ENCODE measurements at places on chromosomes 3 and 15.

DNA sequence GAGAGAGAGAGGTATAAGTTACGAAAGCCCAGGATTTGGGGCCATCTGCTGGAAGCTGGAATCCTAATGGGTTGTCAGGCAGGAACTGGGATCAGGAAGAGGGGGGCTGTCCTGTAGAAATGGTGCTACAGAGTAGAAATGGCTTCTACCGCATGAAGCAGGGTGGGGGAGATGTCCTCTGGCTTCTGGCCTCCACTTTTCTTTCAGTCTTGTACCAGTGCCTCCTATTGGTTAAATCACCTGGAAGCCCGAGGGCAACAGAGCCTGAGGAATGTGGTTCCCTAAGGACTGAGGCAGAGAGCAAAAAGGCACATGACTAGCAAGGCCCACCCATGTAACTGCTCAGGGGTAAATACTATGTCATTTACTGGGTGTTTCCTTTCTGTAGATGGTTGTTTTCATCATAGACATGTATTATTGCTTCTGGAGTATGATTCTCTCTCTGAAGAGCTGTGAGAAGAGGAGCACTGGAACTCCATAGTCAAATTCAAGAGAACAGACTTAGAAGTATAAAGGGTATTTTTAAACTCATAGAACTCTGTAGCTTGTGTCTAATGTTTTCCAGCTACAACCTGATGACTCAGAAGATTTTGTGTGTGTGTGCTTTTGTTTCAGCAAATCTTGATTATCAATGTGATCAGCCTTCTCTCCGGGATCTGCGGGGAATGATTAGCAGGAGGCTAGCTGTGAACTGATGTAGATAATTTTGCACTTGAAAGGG, 20.2 kb upstream of the MITF start:
- H3K27me3 ChIP-seq = no peaks in the 10 kb centered on the region
- DNase-seq = no peak
- no peak overlapping the region for H3K27ac ChIP-seq
- peaks cover 2% of the 10 kb centered on the region for H3K4me1 ChIP-seq
- no peaks in the 10 kb centered on the region for H3K36me3 ChIP-seq

DNA sequence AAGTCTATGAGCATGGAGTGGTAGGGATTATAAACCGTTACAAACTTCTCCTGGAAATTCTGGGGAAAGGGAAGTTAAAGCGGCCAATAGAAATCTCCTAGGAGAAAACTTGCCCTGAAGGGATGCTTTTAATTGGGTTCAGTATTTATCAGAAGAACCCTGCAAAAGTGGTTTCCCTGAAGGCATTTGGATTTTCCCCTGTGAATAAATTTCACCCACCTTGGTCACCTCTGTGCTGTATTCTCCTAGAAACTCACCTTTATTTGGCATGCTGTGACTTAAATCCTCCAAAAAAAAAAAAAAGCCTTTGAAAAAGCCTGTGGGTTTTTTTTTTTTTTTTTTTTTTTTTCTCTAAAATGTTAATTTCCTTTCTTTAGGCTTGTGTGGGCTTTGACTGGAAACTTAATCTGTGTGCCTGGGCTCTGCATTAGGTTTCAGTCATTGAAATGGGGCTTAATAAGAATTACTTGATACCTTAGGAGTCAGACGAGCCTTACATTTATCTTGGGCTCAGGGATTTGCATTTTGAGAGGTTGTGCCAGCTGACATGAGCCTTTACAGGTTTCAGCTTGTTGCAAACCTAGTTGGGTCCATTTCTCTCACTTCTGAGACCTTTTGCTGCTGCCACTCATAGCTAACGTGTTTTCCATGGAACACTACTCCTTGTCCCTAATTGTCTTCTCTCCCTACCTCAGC, 22.0 kb downstream of the TGFBR2 start:
- H3K4me1 ChIP-seq = peaks cover 6% of the 10 kb centered on the region
- H3K27me3 ChIP-seq = no peaks in the 10 kb centered on the region
- no peak for DNase-seq
- H3K36me3 ChIP-seq = no peaks in the 10 kb centered on the region

- no peak for DNase-seq
- H3K4me1 ChIP-seq = peaks cover 4% of the 10 kb centered on the region
- H3K4me3 ChIP-seq = no peak overlapping the region
- H3K27ac ChIP-seq = no peak overlapping the region
These were observed 11.4 kb downstream of the SKIL start for GRCh38 chr3:170368921-170369320.

GRCh38 chr3:122676759-122677158, 3.9 kb upstream of the PARP14 start:
- H3K27me3 ChIP-seq = peaks cover 3% of the 10 kb centered on the region
- H3K4me3 ChIP-seq = no peak overlapping the region
- DNase-seq = no peak
- no peaks in the 10 kb centered on the region for H3K36me3 ChIP-seq
- H3K27ac ChIP-seq = no peak overlapping the region
- H3K4me1 ChIP-seq = peaks cover 2% of the 10 kb centered on the region

GRCh38 chr3:60573494-60573893, 677.8 kb downstream of the FHIT start:
- H3K4me1 ChIP-seq = peaks cover 16% of the 10 kb centered on the region
- H3K36me3 ChIP-seq = no peaks in the 10 kb centered on the region
- no peak overlapping the region for H3K4me3 ChIP-seq
- no peaks in the 10 kb centered on the region for H3K27me3 ChIP-seq
- no peak overlapping the region for H3K27ac ChIP-seq
- DNase-seq = no peak

GRCh38 chr15:92797168-92798052, 102.7 kb upstream of the CHD2 start:
- H3K27me3 ChIP-seq = no peaks in the 10 kb centered on the region
- H3K4me3 ChIP-seq = no peak overlapping the region
- H3K36me3 ChIP-seq = no peaks in the 10 kb centered on the region
- H3K4me1 ChIP-seq = peaks cover 9% of the 10 kb centered on the region

- no peak for DNase-seq
- no peaks in the 10 kb centered on the region for H3K4me1 ChIP-seq
- no peaks in the 10 kb centered on the region for H3K36me3 ChIP-seq
These were observed 351.2 kb downstream of the RAP2B start for GRCh38 chr3:153513236-153513635.

- no peaks in the 10 kb centered on the region for H3K27me3 ChIP-seq
- peaks cover 6% of the 10 kb centered on the region for H3K4me1 ChIP-seq
- DNase-seq = no peak
- H3K36me3 ChIP-seq = no peaks in the 10 kb centered on the region
These were observed 4.6 kb upstream of the DENND4A start for GRCh38 chr15:65796610-65797078.

- peak overlapping the region; percentile 95 for H3K27ac ChIP-seq
These were observed 752 bp downstream of the CEP63 start for GRCh38 chr3:134486577-134487041.

GRCh38 chr15:52789601-52790168, 451 bp downstream of the ONECUT1 start:
- DNase-seq = no peak
- no peaks in the 10 kb centered on the region for H3K36me3 ChIP-seq
- peaks cover 74% of the 10 kb centered on the region for H3K27me3 ChIP-seq
- no peak overlapping the region for H3K27ac ChIP-seq
- peak overlapping the region; percentile 74 for H3K4me3 ChIP-seq

GRCh38 chr3:46759239-46760167, 41.8 kb upstream of the PRSS50 start:
- H3K27ac ChIP-seq = no peak overlapping the region
- no peak overlapping the region for H3K4me3 ChIP-seq
- no peak for DNase-seq
- H3K4me1 ChIP-seq = no peaks in the 10 kb centered on the region
- no peaks in the 10 kb centered on the region for H3K27me3 ChIP-seq
- no peaks in the 10 kb centered on the region for H3K36me3 ChIP-seq

- H3K36me3 ChIP-seq = no peaks in the 10 kb centered on the region
- peaks cover 10% of the 10 kb centered on the region for H3K4me1 ChIP-seq
- H3K4me3 ChIP-seq = no peak overlapping the region
- H3K27me3 ChIP-seq = no peaks in the 10 kb centered on the region
These were observed 5.8 kb downstream of the ACKR2 start for GRCh38 chr3:42814914-42815507.

DNA sequence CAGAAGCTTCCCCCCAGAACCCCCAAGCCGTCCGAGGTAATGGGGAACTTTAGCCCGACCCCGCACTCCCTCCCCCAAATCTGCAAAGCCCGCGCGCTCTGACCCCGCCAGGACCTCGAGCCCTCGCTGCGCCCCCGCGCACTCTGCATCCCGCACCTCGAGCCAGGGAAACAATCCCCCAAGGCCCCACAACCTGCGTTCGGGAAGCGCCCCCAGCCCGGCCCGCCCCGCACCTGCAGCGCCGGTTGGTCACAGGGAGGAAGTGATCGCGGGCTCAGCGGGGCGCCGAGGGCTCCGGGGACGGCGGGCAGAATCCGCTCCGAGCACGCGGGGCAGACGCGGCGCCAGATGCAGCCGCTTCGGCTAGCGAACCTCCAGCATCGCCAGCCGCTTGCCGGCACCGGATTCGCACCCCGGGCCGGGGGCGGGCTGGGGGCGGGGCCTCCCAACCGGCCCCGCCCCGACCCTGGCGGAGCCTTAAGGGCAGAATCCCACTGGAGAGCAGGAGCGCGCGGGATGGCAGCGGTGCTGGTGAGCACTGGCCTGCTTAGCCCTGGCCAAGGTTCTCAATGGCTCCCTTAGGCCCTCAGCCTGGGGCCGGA, at the start of gene CAMKV:
TSS of gene CAMKV (minus strand) at position 382 of the 602 bp plus-strand sequence. CDS start 7,518 bp downstream, outside the sequence.
- H3K4me3 ChIP-seq = no peak within 1 kb of the TSS
- H3K4me1 ChIP-seq = peaks cover 6% of the 10 kb centered on the region
- H3K36me3 ChIP-seq = no peaks in the 10 kb centered on the region
- no peak within 1 kb of the TSS for H3K27ac ChIP-seq

GRCh38 chr3:177852001-177852807, 654.9 kb upstream of the TBL1XR1 start:
- H3K27ac ChIP-seq = no peak overlapping the region
- no peaks in the 10 kb centered on the region for H3K27me3 ChIP-seq
- no peak overlapping the region for H3K4me3 ChIP-seq
- no peaks in the 10 kb centered on the region for H3K4me1 ChIP-seq
- no peaks in the 10 kb centered on the region for H3K36me3 ChIP-seq

DNA sequence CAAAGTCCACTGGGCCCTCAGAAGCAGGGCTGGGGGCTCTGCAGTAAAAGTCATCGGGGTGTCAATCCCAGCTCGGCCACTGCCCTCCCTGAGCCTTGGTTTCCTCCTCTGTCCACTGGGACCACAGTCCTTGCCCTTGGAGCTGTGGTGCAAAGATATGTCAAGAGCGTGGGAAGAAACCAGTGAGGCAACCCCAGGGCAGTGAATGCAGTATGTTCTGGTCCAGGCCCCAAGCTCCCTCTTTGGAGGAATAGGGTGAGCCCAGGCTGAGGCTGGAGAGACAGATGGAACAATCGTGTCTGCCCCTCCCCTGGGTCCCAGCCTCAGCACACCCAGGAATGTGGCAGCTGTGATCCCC, 779 bp downstream of the GRIP2 start:
- no peak for DNase-seq
- no peak overlapping the region for H3K4me3 ChIP-seq
- H3K36me3 ChIP-seq = no peaks in the 10 kb centered on the region
- H3K4me1 ChIP-seq = no peaks in the 10 kb centered on the region

DNA sequence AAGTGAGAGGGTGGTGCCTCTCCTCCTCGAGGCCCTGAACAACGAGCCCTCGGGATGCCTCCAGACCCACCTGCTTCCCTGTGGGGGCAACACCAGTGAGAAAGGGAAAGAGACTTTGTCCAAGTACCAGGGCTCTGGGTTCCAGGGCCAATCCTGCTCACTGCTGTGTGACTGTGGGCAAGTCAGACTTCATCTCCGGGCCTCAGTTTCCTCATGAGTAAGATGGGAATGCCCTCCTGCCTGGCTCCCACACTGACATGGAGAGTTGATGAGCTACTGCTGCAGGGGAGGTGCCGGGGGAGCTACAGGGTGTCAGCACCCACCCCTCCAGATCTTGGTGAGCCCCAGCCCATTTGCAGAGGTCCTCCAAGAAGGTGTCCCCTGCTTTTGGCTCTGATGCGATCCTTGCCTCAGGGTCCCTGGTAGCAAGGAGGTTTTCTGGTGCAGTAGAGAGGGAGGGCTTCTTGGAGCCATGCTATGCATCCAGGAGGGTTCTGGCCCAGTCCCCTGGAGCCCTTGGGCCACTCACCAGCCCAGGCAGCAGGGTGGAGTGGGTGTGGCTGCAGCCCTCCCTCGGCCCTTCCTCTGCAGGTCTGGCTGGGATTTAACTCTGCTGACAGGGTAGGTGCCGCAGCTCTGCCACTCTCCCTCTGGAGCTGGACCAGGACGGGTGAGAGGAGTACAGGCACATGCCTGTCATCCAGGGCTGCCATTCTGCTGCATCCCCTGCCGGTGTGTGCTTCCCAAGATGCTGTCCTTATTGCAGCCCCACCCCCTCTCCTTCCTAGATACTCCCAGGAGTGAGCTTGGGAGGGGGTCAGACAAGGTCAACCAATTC, 26.9 kb downstream of the LOXL1 start:
- H3K27ac ChIP-seq = no peak overlapping the region
- H3K4me3 ChIP-seq = no peak overlapping the region
- no peaks in the 10 kb centered on the region for H3K27me3 ChIP-seq
- peaks cover 6% of the 10 kb centered on the region for H3K36me3 ChIP-seq

GRCh38 chr3:106029954-106030626, 161.3 kb upstream of the CBLB start:
- H3K27me3 ChIP-seq = no peaks in the 10 kb centered on the region
- no peak for DNase-seq
- no peak overlapping the region for H3K4me3 ChIP-seq
- no peaks in the 10 kb centered on the region for H3K36me3 ChIP-seq

GRCh38 chr15:70556779-70557178, 206.6 kb downstream of the UACA start:
- H3K4me1 ChIP-seq = peaks cover 11% of the 10 kb centered on the region
- H3K4me3 ChIP-seq = no peak overlapping the region
- DNase-seq = no peak
- no peaks in the 10 kb centered on the region for H3K27me3 ChIP-seq
- H3K36me3 ChIP-seq = no peaks in the 10 kb centered on the region
- no peak overlapping the region for H3K27ac ChIP-seq

GRCh38 chr15:61621146-61621545, 392.0 kb upstream of the RORA start:
- H3K27me3 ChIP-seq = no peaks in the 10 kb centered on the region
- H3K36me3 ChIP-seq = no peaks in the 10 kb centered on the region
- no peak overlapping the region for H3K27ac ChIP-seq
- DNase-seq = peak; percentile 48

DNA sequence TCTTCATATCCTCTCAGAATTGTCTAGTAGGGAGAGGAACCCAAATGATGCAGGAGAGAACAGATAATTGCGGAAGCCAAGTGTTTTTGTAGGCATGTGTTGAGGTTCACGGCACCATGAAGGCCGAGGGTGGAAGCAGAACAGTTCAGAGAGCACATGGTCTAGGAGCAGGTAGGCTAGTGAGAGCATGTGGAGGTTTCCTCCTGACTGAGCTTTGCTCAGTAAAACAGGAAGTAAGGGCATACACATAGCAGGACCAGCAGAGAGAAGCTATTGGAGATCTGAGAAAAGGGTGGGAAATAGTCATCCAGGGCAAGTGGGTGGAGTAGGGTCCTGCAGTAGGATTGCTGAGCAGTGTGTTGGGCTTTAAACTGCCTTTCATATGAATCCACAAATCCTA, 491.1 kb downstream of the FHIT start:
- peaks cover 3% of the 10 kb centered on the region for H3K4me1 ChIP-seq
- no peak overlapping the region for H3K4me3 ChIP-seq
- no peaks in the 10 kb centered on the region for H3K27me3 ChIP-seq
- no peak for DNase-seq
- H3K27ac ChIP-seq = no peak overlapping the region
